ENCODE measurements at places on chromosomes 16 and 17. TPM values are rescaled to one million over a fixed set of nuclear protein-coding genes. Genes with fewer than 3 reads are reported as not detected.

The CSH2 gene
- not detected for total RNA-seq

- no peak for DNase-seq
Observed at GRCh38 chr17:42700586-42701289, 18.4 kb downstream of the CNTNAP1 start.

GRCh38 chr16:14133907-14134306, 62.8 kb downstream of the MRTFB start:
- DNase-seq = no peak

DNA sequence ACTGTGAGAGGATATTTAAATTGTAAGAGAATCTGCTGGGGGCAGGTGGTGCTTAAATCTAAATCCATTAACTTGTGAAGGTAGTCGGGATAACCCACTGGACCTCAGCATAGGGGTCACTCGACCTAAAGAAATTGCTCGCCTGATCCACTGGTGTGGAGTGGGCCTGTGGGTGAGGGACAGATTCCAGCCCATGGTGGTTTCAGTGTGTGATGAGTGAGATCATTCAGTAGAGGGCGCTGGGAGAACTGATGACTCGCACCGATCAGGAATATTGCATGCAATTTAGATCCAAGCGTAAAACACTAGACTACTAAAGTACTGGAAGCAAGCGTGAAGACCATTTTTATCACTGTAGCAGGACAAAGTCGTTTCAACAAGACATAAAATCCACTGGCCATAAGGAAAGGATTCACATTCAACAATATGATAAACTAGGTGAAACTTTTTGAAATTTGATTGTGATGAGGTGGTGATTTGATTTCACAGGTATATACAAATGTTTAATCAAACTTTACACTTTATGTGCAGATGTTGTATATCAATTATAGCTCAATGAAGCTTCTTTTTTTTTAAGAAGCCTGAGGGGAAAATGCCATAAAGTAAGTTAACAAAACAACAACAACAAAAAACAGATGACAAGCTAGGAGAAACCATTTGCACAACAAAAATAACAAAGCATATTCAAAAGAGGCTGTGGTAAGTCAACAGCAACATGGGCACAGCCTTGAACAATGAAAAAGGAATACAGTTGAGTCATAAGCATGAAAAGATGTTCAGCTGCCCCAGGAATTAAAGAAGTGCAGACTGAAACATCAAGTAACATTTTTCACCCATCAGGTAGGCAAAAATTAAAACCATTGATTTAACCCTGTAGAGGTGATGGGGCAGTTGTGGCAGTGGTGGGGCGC, 7.5 kb upstream of the TMEM170A start:
- DNase-seq = peak; percentile 59

GRCh38 chr17:34798581-34798980, 162.7 kb downstream of the CCT6B start:
- DNase-seq = no peak

- no peak for DNase-seq
Observed at GRCh38 chr16:20868890-20869289, 31.3 kb downstream of the DCUN1D3 start.

GRCh38 chr16:85734311-85735017, 16.4 kb downstream of the C16orf74 start:
- no peak for DNase-seq

GRCh38 chr17:76103274-76104139, at the start of gene EXOC7:
TSS of gene EXOC7 (minus strand) at chr17:76103787. CDS start at chr17:76103692, 95 bp downstream.
- peak; percentile 76 for DNase-seq

The CHP2 gene
- 0.26 TPM for total RNA-seq

- DNase-seq = no peak
Observed at GRCh38 chr16:81651758-81652718, 127.1 kb upstream of the PLCG2 start.

DNA sequence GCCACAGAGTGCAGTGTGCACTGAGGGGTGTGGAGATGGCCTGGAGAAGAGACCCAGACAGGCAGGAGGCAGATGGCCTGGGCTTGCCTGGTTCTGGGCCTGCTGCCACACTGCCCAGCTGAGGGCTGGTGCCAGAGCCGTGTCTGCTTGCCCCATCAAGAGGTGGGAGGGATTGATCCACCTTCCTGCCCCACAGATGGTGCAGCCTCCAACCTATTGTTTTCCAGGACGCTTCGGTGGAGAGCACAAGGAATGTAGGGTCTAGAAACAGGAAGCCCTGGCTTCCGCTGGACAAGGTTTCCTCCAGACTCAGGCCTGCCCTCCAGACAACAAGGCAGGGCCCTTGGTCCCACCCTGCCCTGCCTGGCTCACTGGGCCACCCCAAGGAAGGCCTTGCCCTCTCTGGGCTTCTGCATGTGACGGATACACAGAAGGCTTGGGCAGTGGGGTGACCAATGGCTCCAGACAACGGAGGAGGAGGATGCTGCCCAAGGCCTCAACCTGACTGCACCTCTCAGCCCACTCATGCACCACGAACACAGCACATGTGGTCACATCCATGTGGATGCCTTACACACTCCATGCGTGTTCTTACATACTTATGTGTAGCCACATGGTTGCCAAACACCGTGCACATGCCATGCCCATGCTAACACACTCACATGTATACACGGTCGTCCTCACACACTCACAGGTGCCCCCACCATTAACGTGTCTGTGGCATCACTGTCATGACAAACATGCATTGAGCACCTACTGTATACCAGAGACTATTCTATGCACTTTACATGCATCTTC, 6.5 kb upstream of the CDH5 start:
- peak; percentile 35 for DNase-seq
